ENCODE measurements at places on chromosomes 2 and 18. TPM values are rescaled to one million over a fixed set of nuclear protein-coding genes. Genes with fewer than 3 reads are reported as not detected.

The CCBE1 gene
- total RNA-seq = 1.5 TPM

The ADAM17 gene
- 47.0 TPM for total RNA-seq

The DUSP2 gene
- total RNA-seq = 2.4 TPM

The TTC39C gene
- total RNA-seq = 30.3 TPM

The EVX2 gene
- total RNA-seq = 0.28 TPM

The UCN gene
- 2.3 TPM for total RNA-seq

The CPO gene
- 0.90 TPM for total RNA-seq

The PSMD14 gene
- 7.2 TPM for total RNA-seq

The CCDC68 gene
- 6.9 TPM for total RNA-seq

The LHCGR gene
- total RNA-seq = not detected

The LYPD6 gene
- 1.9 TPM for total RNA-seq

The ABCB11 gene
- total RNA-seq = not detected

The KIF1A gene
- 0.37 TPM for total RNA-seq

The TPO gene
- total RNA-seq = 4.4 TPM

The TMEFF2 gene
- not detected for total RNA-seq

The SDC1 gene
- total RNA-seq = 0.29 TPM

The FOXI3 gene
- not detected for total RNA-seq
